ENCODE measurements at places on chromosomes 3 and 15.
A peak's percentile ranks its signal among the peaks of the same experiment; 100 is the strongest.

DNA sequence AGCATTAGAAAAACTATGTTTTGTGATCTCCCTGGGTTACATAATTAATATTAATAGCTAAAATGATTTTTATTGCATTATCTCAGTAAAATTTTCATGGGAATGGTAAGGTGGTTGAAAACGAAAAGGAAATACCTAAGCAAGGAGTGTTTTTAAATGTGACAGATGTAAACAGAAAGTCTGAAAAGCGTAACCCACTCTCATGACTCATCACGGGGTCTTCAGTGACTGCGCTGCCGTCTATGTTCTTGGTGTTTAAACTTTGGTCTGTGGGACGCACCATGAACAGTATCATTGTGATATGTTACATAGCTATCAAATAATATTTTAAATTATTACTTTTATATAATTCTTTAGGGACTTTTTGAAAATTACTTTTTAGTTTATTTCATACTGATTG, 19.8 kb downstream of the LRCH3 start:
- no peak for DNase-seq

- no peak for DNase-seq
Observed at GRCh38 chr15:75062706-75063105, 39.3 kb downstream of the PPCDC start.

DNA sequence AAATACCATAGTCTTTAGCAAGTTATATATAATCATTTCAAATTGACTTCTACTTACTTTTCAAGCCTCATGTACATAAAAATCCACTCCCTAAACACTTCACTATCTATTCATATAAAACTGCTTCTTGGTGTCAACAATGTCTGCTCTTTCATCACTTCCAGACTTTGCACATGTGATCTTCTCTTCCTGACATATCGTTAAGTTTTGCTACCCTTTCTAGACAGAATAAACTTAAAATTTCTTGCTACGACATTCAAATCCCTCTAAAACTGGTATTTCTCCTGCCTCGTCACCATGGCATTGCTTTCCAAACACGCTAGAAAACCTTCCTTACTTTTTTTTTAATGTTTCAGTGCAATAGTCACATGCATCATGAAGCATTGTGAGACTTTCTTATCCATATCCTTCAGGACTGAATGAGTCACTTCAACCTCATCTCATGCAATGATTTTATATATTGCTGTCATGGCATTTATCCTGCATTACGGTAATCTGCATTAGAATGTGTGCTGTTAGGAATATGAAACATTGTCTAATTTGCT, 122.8 kb downstream of the GMNC start:
- DNase-seq: no peak

DNA sequence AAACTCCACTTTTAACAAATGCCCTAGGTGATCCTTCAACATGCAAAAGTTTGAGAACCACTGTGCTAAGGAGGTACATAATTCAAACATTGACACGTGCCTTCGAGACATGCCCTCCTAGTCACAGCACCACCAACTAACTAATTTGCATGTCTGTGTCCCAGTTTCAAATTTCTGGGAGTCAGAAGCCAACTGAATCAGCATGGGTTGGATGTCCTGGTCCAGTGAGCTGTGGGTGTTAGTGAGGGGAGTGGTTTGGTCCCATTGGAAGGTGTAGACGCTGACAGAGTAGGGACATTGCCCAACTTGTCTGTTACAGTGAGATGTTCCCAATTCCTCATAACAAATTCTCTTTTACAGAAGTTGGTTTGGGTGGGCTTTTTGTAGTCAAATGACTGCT, 67.3 kb upstream of the ADPGK start:
- no peak for DNase-seq

- no peak for DNase-seq
Observed at GRCh38 chr3:41137686-41138111, 61.6 kb upstream of the CTNNB1 start.

GRCh38 chr15:59565299-59565698, 46.3 kb upstream of the GCNT3 start:
- DNase-seq: no peak

GRCh38 chr3:99330281-99330680, 308.1 kb upstream of the COL8A1 start:
- DNase-seq: no peak

DNA sequence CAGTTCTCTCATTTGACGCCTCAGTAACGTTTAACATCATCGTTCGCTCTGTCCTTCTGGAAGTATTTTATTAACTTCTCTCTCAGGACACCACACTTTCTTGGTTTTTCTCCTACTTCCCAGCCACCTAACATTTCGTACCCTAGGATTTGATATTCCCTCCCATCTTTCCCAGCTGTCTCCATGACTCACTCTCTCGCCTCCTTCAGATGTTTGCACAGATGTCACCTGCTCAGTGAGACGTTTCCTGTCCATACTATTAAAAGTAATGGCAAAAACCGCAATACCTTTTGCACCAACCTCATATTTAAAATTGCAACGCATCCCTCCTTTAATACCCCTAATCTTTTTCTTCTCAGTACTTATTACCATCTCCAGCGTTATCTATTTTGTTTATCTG, 62.1 kb upstream of the SPRED1 start:
- DNase-seq: no peak

DNA sequence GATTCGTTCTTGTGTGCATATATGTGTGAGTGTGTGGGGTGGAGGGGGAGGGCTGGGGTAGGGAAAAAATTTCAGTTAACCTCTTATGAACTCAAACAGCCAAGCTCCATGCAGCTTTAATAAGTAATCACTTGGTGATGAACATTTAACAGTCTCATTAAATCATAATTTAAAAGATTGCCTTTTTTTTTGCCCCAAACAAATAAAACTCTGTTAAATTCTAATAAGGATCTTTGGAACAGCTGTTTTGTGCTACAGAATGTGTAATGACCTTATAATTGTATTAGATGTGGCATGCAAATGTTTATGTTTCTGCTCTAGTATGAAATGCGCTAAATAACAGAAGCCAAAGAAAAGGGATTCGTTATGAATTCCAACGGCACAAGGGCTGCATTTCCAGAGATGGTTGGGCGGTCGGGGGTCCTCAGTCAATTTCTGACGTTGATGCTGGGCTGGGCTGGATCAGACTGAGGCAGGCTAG, 80.0 kb upstream of the RORA start:
- no peak for DNase-seq

GRCh38 chr3:16728770-16729745, 123.8 kb upstream of the DAZL start:
- no peak for DNase-seq

DNA sequence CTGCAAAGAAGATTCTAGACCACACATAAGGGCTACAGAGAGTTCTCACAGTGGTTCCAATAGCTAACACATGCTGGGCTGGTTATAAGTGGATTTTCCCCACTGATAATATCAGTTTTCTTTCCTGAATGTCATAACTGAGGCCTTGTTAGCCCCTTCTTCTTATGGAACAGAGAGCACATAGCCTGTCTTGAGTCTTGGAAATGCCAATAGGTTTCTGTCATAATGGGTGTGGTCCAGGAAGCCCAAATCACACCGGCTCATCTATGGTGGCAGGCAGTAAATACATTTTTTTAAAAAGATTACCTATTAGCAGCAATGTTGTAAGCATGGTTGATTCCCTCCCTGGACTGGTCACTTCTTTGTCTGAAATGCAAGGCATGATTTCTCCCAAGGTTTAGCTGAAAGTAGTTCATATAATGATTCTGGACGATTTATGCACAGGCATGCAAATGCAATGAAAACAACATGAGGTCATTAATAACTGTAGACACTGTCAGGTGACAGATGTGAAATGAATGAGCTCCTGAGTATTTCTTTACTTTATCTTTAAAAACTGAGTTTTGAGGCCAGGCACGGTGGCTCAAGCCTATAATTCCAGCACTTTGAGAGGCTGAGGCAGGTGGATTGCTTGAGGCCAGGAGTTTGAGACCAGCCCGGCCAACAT, 67.2 kb upstream of the ATP2C1 start:
- DNase-seq: no peak

- no peak for DNase-seq
Observed at GRCh38 chr15:93428807-93429351, 339.9 kb upstream of the RGMA start.

- no peak for DNase-seq
Observed at GRCh38 chr3:2880218-2880756, 229.9 kb downstream of the IL5RA start.

- DNase-seq: no peak
Observed at GRCh38 chr3:157148196-157148889, 11.6 kb downstream of the CCNL1 start.

DNA sequence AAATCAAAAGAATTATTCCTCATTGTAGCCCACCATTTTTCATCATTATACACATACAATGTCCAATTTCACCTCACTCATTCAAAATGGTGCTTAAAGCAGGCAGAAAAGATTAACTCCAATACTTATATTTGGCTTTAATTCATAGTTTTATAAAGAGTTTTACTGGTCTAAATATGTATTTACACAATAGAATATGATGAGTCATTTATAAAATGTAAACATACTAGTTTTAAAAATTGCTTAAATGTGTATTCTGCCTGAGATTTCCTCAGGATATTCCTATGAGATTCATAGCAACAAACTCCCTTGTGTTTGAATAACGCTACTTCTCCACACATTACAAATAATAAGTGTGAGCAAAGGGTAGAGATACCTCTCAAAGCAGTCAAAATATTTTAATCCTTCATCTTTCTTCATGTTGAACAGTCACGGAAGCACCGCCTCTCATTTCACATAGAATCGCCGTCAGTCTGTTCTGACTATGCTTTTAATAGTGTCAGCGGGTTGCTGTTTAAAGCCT, 75.7 kb upstream of the GBE1 start:
- DNase-seq: no peak

- DNase-seq: no peak
Observed at GRCh38 chr3:99084156-99084555, 182.7 kb upstream of the DCBLD2 start.

- no peak for DNase-seq
Observed at GRCh38 chr3:48855681-48856447, 8.2 kb upstream of the PRKAR2A start.

DNA sequence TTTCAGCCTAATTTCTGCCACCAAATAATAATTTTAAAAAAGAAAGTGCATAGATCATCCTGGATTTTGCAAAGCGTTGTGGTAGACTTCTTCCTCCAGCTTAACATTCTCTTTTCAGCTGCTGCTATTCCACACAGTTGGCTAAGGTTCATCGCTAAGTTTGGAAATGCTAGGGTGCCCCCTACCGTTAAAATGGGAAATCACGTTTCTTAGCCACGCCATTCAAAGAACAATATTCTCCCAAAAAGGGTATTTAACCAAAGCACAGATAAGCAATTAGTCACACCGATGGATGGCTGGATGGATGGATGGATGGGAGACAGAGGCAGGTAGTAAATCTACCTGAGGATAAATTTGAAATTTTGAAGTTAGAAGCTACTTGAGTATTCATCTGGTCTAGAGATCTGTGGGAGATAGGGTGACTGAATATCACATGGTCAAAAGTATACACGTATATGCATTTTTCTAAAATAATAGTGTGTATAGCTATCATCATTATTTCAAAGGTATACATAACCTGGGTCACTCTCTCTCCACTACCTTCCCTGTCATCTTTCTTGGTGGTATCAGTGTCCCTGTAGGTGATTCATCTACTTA, 67.2 kb downstream of the EFHB start:
- DNase-seq: no peak

- no peak for DNase-seq
Observed at GRCh38 chr3:24018784-24019570, 73.9 kb downstream of the NR1D2 start.

GRCh38 chr3:177833332-177833731, 636.0 kb upstream of the TBL1XR1 start:
- DNase-seq: no peak

GRCh38 chr3:14403619-14404155, 1.3 kb downstream of the SLC6A6 start:
- DNase-seq: no peak

GRCh38 chr3:184314700-184315542, 515 bp downstream of the EIF4G1 start:
- DNase-seq: peak; percentile 50

- DNase-seq: no peak
Observed at GRCh38 chr3:155242342-155242741, 51.1 kb downstream of the STRIT1 start.

DNA sequence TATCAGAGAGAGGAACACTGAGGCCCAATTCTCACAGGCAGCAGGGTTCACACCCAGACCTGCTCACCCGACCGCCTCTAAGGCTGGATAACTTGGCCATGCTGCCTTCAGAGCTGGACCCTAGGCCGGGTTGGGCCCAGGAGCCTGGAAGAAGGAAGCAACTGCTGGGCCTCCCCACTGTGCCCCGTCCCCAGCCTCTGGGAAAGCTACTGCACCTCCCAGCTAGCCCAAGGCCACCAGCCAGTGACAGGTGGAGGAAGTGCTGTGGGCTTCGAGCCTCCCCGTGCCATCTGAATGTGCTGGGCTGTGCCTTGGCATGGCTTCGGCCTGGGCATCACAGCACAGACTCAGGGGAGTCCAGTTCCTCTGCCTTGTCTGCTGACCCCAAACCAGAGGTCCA, 62.5 kb upstream of the RPL32 start:
- DNase-seq: no peak

GRCh38 chr3:61269435-61269834, 18.2 kb upstream of the FHIT start:
- DNase-seq: no peak

- DNase-seq: no peak
Observed at GRCh38 chr3:30492322-30493192, 113.8 kb upstream of the TGFBR2 start.

DNA sequence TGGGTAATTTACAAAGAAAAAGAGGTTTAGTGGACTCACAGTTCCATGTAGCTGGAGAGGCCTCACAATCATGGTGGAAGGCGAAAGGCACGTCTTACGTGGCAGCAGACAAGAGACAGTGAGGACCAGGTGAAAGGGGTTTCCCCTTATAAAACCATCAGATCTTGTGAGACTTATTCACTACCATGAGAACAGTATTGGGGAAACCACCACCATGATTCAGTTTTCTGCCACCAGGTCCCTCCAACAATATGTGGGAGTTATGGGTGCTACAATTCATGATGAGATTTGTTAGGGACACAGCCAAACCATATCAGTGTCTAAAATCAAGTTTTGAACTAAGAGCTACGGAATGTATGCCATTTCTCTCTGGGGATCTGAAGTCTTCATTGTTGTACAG, 354.8 kb upstream of the C2CD4B start:
- no peak for DNase-seq

- DNase-seq: no peak
Observed at GRCh38 chr3:26587571-26587970, 35.0 kb upstream of the LRRC3B start.

- DNase-seq: no peak
Observed at GRCh38 chr3:188627652-188628051, 473.7 kb downstream of the LPP start.
